Activated naive CD8-positive, alpha-beta T cell treated with anti-CD3 and anti-CD28 coated beads, Interleukin-2, amount 50 U/mL, for 16 hours (primary cell): ENCODE measurements at places on chromosomes 12 and 14.
A peak's percentile ranks its signal among the peaks of the same experiment; 100 is the strongest.

- DNase-seq, result no peak
These were observed 74.4 kb upstream of the TRHDE start for GRCh38 chr12:72197790-72198189.

DNA sequence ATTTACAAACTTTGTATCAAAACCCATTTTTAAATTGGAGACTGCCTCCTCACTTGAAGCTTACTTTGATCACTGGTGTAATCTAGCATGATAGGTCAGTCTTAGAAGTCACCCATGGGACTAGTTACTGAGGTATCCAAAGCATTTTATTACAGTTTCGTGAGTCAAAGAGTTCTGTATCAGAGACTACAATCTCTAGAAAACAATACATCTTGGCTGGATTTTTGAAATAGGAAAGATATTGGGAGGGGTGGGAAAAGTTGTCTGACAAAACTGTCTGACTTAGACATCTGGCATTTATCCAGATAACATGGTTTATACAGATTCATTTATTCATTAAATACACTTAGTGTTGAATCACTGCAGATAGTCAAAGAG lies 173.5 kb upstream of the PDZRN4 start:
- DNase-seq, result no peak

DNA sequence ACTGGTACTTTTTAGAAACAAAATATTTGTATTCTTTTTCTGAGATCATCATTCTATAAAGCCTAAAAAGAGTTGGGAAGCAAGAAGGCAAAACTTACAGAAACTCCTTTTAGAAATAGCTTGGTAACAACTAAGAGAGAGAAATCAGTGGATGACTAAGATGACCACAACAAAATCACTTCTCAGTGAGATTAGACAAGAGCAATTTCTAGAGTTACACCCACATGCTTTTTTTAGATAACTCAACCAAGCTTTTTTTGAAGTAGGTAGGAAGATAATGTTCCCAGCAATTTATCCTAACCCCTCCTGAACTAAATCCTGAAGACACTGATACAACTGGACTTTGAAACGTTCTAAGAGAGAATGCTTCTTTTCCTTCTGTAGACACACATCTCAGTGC lies 576.4 kb downstream of the SLC6A15 start:
- no peak for DNase-seq

DNA sequence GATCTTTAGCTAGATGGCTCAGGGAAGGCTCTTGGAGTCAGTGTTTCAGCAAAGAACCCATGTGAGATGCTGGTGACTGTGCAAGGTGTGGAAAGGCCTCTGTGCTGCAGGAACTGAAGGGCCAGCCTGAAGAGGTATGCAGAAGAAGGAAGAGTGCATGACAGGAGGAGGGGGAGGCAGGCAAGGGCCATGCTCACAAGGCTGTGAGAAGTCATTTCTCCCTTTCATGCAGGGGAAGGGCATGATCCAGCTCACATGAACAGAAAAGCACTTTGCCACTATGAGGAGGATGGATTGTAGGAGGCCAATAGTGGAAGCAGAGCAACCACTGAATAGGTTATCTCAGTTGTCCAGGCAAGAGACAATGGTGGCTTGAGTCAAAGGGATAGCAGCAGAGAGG lies 83.7 kb downstream of the SSPN start:
- DNase-seq, result no peak

DNA sequence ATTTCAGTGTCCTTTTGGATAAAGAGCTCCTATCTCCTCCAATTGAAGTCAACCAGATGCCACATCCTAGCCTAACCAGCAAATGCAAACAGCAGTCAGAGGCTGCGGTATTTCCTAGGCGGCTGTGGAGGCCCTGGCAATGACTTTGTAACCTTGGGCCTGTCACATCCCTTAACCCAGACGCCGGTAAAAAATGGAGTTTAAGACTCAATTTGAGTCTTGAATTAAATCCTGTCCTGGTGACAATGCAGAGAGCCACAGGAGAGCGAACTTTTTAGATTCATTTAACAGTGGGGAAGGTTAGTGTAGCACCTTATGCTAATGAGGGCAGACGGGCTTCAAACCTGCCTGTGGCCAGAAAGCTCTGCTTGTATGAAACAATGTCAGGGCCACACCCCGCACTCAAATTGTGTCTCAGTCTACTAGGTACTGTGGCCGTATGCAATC lies 1.3 kb downstream of the C12orf75 start:
- DNase-seq, result no peak

DNA sequence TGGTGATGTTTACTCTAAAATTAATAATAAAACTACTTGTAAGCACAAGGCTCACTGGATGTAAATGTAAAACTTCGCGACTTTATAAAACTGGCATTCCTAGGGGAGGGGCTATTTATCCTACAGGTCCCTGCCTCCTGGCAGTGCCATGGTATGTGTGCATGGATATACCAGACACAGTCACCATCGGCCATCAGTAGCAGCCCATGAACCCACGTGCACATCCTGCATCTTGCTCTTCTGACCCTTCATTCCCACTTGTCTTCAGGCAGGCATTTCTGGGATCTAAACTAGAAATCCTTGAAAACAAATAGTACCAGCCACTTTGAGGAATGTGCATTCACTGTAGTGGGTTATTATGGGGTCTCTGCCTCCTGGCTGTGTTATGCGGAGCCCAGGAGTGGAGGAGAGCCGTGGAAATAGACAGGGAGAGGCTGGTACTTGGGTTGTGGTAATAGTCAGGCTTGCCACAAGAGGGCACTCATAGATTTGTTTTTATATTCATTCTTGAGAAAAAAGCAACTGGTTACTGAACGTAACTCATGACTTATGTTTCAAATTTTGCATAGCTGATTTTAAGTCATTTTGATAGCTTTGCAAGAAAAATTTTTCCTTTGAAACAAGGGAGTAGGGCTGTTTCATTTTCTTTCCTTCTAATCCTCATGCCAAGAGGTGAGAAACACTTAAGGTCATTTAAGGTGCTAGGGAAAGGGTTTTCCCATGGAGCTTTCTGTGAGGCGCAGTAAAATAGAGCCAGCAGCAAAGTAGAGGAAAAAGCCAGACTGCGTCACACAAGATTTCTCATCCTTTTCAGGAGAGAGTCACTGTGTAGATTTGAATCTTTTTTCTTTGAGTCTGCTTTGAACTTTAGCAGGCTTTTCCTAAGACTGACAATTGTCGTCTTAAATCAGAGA lies 17.4 kb upstream of the GALNT16 start:
- peak; percentile 27 for DNase-seq

GRCh38 chr12:48125985-48126384 lies 6.8 kb downstream of the PFKM start:
- DNase-seq, result no peak

DNA sequence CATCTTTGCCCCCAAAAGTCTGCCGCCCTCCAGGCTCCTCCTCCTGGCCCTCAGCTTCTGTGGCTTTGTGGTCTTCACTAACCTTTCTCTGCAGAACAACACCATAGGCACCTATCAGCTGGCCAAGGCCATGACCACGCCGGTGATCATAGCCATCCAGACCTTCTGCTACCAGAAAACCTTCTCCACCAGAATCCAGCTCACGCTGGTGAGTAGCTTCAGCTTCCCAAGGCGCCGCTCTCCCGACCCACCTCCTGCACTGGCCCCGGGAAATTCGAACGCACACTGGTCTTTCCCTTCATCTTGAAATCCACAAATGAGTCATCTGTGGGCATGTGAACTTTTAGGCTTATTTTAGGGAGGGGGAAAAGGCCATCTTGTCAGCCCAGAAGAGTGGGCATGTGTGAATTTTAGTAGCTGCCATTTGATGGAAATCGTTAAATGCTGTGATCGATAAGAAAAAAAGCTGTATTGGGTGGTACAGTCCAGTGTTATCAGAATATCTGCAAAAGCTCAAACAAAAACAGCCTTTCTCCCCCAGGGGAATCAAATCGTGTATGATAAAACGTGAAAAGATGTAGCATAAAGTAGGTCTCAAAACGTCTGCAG lies 700 bp downstream of the SLC35E3 start:
- DNase-seq, result no peak

DNA sequence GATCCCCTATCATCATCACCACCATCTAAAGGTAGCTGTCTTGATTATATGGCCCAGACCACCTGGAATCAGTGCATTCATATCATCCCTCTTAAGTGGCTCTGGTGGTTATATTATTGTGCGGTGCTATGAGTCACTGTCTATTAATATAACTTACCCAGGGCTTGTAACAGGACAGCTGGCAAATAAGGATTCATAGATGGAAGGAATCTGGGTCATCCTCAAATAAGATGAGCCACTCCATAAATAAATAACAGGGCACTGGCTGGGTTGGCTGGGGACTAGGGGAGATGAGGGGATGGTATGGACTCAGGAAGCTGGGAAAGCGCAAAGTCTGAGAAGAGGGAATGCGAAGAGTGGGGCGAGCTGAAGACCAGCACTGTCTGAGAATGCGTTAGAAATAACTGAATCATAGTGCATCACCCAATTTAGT lies 216.1 kb downstream of the NUAK1 start:
- no peak for DNase-seq

DNA sequence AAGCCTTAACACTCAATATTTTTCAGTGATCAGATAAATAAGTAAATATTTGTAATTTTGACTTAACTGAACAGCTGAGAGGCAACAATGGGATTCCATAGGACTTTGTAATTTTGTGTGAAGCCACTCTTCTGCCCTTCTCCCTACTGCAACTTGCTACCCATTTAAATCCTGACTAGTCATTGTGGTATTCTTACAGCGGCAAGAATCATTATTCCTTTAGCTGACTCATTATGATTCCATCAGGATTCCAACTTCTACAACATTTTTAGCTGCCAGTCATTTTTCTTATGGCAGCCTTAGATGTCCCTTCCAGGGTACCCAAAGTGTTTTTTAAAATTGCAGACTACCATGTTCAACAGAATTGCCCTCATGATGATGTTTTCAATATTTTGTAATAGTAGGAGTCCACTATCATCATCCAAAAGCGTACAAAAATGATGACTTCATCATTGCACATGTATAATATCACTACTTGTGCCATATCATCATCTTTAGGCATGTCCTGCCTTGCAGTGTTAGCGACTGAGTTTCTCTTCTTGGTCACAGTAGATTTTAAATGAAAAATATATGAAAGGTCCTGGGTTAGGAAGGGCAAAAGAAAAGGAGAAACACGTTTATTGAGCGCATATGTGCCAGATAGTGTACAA lies 5.1 kb upstream of the MAGOHB start:
- DNase-seq, result no peak

DNA sequence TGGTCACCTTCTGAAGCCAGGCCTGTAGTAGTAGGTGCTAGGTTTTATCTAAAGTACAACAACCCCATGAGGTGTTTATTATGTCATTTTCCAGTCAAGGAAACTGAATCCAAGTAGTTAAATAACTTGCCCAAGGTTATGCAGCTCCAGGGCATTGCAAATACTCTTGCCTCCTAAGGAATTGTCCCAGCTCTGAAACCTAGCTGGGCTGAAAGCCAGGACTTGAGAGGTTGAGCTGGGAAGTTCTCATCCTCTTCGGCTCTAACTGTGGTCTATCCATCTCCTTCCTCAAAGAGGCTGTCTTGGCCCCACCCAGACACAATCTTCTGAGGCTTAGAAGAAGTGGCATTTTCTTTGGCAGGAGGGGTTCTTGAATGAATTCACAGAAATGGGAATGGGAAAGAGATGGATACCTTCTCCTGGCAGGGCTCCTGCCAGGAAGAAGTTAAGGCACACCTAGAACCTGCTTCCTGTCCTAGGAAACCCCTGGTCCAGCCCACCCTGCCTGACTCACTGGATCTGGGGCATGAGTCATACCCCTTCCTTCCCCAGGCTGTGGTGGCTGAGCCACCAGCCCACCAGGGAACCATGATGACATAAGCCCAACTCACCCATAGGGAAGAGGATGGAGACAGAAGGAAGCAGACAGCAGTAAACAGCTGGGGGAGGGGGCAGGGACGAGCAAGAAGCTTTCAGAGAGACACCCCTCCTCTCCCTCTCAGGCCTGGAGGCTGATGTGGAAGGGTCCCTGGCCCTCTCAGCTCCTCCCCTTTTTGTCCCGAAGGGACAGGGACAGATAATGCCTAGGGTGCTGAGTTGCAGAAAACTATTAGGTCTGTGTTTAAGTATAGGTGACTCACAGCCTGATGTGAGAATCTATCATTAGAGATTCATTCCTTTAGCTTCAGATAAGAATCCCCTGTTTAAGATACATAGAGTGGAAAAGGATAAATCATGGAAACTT lies 2.1 kb upstream of the PLEK2 start:
- DNase-seq, result no peak

GRCh38 chr14:105138021-105138541 lies 30.5 kb downstream of the JAG2 start:
- no peak for DNase-seq

DNA sequence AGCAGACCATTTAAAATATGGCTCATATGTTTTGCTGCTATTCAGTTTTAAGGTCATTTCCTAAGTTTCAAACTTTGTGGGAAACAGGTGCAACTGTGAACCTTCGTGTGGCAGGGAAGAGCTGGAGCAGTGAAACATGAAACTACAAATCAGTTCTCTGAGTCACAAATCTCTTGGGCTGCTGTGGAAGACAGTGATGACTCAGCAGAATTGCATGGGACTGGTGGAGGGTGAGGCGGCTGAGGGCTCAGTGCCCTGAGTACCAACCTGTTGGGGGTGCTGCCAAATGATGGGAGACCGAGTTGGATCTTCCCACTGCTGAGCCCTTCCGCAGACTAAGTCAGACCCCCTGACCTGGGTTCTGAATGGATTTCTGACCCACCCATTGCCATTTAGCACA lies 8.4 kb upstream of the CALM1 start:
- DNase-seq, result no peak

DNA sequence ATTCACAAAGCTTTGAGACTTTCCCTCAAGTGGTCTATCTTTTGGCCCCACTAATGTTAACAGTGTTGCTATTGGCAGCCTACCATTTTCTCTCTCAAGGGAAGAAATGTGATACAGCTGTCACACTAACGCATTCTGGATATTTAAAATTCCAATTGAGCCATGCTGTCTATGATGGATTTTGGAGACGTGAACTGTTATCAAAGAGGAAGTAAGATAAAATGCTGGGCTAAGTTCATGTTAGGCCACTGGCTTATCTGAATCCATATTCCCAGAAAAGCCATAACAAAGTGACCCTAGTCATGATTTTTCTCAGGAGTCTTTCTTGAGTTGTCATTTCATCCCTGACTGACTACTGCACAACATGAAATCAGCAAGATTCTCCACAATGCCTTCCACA lies 200.2 kb downstream of the PHLDA1 start:
- no peak for DNase-seq

- DNase-seq, result no peak
These were observed 125.7 kb downstream of the CRADD start for GRCh38 chr12:93802698-93803423.

GRCh38 chr12:102172436-102172835 lies 25.2 kb downstream of the PMCH start:
- DNase-seq, result no peak

DNA sequence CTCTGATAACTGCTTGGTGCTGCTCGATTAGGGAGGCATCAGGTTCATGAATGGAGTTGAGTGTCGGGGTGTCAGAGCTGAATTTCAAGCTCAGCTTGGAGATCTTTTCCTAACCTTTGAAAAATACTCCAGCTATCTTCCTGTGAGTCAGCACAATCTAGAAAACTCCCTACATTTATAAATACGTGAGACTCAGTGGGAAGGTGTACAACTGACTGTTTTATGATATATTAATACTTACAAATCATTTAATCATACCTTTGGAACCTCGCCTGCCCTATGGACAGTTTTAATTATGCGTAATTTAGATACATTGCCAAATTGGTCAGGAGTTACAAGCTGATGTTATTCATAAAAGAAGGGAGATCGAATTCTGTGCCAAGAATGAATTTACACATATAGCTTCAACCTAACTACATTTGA lies 961 bp downstream of the CMAS start:
- no peak for DNase-seq
